ENCODE measurements at places on chromosomes 13 and 19.

GRCh38 chr13:73273745-73274144 lies 214.9 kb downstream of the KLF5 start:
- no peak for DNase-seq

- DNase-seq: no peak
These were observed 849.4 kb upstream of the MIR17HG start for GRCh38 chr13:90498096-90498495.

GRCh38 chr19:51664997-51665396 lies 18.4 kb upstream of the SIGLEC14 start:
- DNase-seq: no peak

DNA sequence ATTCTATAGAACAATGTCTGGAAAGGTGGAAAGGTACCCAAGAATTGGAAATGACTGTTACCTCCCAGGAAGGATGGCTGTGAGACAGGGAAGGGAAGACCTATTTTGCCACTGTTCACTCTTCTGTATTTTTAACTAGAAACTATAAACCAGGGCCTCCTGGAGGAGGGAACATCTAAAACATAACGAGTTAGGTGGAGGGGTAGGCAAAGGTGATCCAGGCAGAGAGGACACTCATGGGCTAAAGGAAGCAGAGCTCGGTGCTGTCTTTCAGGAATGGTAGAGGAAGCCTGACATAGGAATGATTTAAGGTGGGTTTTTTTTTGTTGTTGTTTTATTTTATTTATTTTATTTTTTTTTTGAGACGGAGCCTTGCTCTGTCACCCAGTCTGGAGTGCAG lies 5.8 kb downstream of the EIF3K start:
- no peak for DNase-seq

DNA sequence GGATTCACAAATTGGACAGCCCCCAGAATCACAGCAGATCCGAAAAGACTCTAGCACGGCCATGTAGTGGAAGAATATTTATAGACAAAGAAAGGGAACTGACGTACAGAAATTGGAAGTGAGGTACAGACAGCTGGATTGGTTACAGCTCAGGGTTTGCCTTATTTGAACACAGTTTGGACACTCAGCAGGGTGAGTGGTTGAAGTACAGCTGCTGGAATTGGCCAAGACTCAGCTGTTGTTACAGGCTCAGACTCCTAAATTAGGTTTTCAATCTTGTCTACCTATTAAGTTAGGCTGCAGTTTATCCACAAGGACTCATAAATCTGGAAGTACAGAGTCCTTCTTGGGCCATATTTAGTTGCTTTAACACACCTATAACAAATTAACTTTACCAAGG lies 5.8 kb upstream of the CFAP97D2 start:
- no peak for DNase-seq

GRCh38 chr19:14615623-14616022 lies 32.7 kb downstream of the CLEC17A start:
- DNase-seq: no peak

GRCh38 chr19:33273065-33273736 lies 29.1 kb downstream of the CEBPA start:
- DNase-seq: no peak

GRCh38 chr19:41265395-41266153 lies 1.4 kb downstream of the HNRNPUL1 start:
- DNase-seq: no peak

GRCh38 chr19:28687296-28687695 lies 525.7 kb downstream of the UQCRFS1 start:
- no peak for DNase-seq

DNA sequence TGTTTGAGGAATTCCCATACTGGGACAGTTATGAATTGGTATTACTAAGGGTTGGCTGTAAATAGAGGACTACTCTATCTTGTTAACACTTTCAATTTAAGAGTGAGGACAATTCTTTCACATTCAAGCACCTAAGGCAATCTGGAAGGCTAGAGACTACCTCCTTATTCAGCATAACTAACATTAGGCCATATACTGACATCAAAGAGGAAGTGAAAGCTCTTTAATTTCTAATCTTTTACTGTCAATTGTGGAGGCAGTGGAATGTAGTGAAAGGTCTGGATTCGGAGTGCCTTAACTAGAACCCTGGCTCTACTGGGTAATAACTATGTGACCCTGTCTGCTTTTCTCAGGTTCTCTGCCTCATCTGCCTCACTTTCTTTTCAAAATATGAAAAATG lies 134.0 kb downstream of the UFM1 start:
- DNase-seq: no peak

DNA sequence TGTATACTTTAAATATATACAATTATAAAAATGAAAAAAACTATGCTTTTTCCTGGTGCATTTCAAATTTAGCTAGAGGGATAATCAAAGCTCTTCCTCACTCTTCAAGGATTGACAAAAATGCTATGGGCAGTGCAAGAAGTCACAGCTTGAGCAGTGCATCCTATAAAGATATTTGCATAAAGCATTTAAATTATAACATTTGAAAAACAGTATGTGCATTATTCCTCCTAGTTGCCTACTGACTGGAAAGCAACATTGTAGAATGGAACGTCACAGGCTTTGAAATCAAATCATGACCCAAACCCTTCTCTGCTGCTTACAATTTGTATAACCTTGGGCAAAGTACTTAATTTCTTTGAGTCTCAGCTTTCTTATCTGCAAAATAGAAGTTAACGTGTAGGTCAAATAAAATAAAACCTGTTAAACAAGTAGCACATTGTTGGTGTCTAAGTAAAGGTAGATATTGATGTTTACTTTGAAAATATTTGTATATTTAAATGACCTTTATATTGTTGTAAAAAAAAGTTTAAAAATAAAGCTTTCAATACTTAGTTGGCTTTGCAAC lies 9.2 kb upstream of the KLHL1 start:
- no peak for DNase-seq

DNA sequence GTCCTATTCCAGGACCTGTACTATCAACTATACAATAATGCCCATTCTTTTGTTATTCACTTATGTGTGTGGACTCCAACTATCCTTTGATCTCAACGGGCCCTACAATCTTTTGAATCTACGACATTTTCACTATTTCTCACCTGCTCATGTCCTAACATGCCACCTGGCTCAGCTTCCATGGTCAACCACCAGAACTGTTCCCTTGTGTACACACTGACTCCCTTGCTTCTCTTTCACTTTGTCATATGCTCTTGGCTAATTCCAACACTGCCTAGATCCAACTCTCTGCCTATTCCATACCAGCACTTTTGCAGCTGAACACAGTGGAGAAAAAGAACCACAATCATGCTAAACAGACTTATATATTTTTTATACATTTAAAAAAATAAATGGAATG lies 53.1 kb downstream of the MICU2 start:
- DNase-seq: no peak

DNA sequence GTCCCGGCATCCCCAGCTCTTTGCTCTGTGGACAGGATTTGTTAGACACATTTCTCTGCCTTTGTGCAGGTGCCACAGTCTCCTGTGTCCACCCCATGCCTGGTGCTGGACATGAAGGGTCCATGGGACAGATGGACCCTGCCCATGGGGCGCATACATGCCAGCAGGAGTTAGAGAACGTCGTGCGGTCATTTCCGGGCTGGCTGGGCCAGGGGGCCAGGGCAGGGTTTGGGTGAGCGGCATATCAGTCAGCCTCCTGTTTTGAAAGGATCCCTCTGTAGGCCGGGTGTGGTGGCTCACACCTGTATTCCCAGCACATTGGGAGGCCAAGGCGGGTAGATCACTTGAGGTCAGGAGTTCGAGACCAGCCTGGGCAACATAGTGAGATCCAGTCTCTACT lies 11.0 kb downstream of the KLHL26 start:
- DNase-seq: no peak

GRCh38 chr13:72700509-72700908 lies 26.9 kb downstream of the MZT1 start:
- DNase-seq: no peak

GRCh38 chr13:25171517-25172302 lies at the start of gene AMER2:
AMER2 (minus strand) TSS chr13:25172288; CDS start chr13:25171619, 669 bp downstream.
- DNase-seq: peak; percentile 35

DNA sequence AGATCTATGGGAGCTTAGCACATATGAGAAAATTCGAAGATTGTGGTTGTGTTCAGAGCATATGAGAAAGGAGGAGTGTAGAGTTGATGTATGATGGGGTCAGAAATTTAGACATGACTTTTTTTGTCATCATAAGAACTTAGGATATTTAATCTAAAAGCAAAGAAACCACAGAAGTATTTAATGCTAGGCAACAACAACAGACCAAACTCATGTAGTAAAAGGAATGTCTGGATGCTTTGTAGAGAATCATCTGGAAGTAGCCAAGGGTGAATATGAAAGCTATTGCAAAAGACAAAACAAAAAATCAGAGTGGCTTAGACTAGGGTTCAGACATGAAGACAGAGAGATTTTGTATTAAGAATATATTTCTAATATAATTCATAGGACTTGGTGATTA lies 190.3 kb downstream of the SLITRK1 start:
- DNase-seq: no peak

DNA sequence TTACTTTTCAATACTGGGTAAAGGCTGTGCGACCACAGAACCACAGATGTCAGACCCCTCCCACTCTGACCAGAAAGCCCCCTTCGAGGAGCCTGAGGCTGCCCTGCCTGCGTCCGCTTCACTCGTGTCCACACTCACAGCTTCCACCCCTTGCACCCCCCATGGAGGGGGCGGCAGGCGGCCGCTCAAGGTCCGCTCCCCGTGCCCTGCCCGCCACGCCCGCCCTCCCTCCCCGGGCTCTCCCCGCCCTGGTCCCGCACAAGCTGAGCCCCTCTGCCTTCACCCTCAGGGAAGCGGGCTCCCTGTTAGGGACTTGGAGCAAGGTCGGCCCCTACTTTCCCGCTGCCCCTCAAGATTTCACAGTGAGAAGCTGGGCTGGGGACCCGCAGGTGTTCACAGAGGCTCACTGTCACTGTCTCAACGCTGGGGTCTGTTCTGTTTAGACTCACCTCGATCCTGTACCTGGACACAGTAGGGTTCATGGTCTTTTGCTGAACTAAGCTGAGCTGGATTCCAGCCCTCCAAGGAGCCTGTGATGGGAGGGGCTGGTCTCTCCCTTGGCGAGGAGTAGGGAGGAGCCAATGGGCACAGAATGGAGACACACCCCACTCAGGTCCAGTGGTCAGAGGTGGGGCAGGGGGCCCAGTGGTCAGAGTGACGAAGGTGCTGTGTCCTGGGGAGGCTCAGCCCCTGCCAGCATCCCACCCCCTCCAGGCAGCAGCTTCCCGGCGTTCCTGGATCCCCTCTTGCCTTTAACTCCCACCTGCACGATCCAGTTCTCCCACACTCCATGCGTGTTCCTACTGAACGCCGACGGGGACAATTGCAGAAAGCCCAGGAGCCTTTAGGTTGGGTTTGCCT lies 69.5 kb downstream of the SPACA7 start:
- DNase-seq: no peak

DNA sequence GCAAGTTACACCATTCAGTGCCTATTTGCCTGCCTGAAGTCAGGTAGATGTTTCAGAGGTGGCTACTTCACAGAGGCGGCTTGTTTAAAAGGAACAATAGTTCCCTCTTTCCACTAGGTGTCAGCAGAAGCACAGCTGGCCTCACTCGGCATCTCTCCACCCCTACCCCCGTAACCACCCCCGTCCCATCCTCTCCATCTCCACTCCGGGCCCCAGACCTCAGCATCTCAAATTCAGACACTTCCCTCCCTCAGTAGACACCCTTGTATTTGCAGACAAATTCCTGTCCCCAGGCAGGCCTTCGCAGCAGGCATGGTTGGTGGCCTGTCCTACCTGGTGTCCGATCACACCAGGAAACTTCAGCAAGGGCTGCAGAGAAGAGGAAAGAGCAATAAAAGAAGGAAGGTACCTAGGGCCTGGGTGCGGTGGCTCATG lies 9.1 kb upstream of the DPP9 start:
- no peak for DNase-seq

DNA sequence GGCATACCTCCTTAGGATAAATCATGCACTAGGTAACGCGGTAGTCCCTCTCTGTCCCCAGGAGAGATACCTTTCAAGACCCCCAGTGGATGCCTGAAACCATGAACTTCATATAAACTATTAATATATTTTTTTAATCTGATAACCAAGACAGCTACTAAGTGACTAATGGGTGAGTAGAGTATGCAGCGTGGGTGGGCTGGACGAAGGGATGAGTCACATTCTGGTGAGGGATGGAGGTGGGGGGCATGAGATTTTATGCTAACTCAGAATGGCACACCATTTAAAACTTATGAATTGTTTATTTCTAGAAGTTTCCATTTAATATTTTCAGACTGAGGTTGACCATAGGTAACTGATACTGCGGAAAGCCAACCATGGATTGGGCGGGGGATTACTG lies 46.2 kb downstream of the CDK8 start:
- no peak for DNase-seq

GRCh38 chr13:67735651-67736050 lies 505.5 kb upstream of the PCDH9 start:
- no peak for DNase-seq

GRCh38 chr19:13849991-13850909 lies 26.7 kb upstream of the NANOS3 start:
- no peak for DNase-seq

GRCh38 chr19:35862528-35862927 lies 5.8 kb downstream of the KIRREL2 start:
- DNase-seq: no peak

Measured in urinary bladder (tissue), 4 donors.